ENCODE measurements at places on chromosomes 1 and 21.

DNA sequence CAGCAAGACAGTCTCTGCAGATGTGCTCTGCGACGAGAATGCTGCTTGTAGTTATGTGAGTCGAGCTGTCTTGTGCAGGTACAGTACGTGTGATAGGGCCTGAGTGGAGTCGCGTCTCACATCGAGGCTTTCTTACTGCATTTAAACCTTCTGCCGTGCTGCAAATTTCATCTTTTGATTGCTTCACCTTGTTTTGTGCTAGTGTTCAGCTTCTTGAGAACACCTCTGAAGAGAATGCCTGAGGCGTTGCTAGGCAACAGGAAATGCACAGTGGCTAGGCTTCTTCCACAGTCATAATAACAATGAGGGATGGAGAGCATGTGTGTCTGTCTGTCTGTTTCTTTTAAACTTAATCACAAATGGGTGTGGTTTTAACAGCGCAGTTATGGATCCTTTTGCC, 52.9 kb downstream of the MRPS6 start:
- DNase-seq: no peak

DNA sequence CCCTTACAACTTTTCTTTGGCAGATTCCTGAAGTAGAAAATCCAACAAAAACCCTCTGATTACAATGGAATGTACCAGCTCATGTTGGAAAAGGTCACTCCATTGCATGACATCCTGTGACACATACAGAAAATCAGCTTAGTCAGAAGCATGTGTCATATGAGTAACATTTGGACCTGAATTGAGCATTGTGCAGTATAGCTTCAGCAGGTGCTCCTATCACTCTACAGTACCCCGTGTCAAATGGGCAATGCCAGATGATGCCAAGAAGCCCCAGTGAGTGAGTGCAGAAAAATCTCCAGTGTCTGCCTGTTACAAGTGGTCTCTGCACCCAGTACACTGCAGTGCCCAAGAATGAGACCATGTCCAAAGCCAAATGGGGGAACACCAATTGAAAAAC, 129.7 kb upstream of the RUNX1 start:
- no peak for DNase-seq

GRCh38 chr1:152191260-152191659, 32.2 kb upstream of the RPTN start:
- DNase-seq: no peak

DNA sequence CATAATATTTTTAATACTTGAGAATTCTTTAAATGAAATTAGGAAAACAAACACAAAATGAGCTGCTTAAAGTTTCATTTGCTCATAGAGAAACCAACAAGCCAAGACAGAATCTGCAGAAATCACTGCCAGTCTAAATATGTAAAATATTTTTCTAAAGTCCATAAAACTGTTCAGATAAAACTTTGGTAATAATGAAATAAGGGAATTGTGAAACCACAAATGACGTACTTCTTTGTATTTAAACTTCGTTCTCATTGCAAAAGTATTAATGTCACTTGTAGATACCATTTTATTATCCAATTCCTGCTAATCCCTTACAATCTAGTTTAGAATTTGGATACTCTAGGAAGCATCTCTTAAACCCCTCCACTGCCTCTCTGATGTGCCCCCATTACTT, 234.5 kb upstream of the NEGR1 start:
- DNase-seq: no peak

GRCh38 chr21:36395353-36396111, 10.3 kb downstream of the CHAF1B start:
- no peak for DNase-seq

DNA sequence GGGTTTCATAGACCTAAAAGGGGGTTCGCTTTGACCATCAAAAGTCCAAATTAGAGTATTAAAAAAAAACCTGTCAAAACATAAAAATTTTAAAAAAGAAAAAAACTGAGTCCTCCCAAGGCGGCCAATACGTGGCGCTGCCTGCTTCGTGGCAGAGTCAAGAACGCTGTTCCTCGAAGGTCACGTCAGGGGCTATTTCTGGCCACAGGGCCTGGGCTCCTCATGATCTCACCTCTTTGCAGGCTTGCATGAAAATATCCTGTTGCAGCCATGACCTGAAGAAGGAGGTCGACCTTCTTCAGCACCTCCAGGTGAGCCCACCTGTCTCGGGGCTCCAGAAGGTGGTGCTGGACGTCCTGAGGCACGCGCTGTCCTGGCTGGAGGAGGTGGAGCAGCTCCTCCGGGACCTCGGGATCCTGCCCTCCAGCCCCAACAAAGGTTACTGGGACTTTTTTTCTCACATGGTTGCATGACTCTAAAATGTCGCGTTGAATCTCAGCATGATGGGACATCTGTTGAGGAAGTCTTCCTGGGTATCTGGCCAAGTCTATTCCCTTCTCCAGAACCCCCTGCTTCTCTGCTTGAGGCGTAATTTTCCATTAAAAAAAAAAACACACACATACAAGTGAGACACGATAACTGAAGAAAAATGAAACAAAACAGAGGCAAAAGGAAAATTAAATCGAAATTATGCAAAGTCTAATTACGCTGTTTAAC, 80.4 kb upstream of the EFHD2 start:
- no peak for DNase-seq

DNA sequence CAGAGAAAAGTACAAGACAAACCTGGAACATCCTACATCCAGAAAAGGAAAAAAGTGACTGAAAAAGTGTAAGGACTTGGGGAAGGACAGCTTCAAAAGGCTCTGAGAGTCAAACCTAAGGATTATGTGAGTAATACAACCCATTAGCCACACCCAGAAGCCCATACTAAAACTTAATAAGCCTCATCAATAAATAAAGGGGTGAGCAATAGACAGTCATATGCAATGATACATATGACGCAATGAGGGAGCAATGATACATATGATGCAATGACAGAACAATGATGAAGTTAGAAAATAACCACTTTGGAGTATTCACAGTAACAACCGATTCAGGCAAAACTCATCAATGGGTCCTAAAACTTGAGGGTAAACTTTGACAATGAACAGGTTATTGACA, 50.1 kb downstream of the BRWD1 start:
- no peak for DNase-seq

DNA sequence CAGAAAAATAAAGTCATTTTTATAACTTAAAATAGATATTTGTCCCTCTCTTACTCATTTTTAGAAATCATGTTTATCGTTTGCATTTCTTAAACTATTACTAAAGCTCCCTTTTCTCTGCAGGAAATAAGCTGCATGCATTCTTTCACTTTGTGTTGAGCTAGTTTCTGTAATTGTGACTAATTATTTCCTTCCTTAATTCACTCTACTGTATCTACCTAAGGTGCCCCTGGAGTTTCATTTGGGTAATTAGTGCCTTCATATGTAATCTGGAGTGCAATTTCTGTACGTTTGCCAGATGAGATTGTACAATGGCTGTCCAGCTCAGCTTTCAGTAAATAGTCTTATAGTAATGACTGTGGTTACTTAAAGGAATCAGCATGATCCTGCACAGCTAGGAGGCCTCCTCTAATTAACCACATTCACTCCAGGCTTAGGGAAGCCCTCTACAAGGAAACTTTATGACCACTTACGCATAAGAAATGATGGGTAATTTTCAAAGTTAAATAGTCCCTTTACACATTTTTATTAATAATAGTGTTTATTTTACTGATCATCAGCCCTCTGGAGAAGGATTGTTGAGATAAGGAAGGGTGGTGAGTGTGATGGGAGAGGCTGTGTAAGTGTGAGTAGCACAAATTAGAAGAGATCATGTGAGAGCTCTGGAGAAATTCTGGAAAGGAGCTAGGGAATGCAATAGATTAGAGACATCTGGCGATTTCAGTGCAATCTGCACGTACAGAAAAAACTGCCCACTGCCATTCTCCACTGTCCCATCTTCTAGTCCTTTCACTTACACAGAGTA, 86.8 kb downstream of the LRRC8C start:
- DNase-seq: no peak

- DNase-seq: no peak
These were observed 325.0 kb upstream of the ESRRG start for GRCh38 chr1:217048104-217048707.

DNA sequence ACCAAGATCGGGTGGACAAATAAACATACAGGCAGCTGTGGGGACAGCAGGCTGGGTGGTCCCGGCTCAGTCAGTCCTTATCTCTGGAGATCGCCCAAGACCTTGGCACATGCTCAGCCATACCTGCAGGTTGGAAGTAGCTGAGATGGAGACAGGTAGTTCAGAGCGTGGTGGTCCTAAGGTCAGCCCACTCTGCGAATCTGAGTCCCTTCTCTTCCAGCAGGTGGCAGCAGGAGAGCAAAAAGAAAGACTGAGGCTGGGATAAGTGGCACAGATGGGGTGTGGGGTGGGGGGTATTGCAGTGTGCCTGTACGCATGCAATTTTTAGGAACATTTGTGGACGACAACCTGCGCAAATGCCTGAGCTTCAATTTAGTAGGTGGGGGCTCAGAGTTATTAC, 104.9 kb downstream of the TENT5C start:
- DNase-seq: no peak

- no peak for DNase-seq
These were observed 12.3 kb upstream of the CTRC start for GRCh38 chr1:15425958-15426357.

- DNase-seq: no peak
These were observed 11.6 kb upstream of the FAM20B start for GRCh38 chr1:179014123-179014522.

DNA sequence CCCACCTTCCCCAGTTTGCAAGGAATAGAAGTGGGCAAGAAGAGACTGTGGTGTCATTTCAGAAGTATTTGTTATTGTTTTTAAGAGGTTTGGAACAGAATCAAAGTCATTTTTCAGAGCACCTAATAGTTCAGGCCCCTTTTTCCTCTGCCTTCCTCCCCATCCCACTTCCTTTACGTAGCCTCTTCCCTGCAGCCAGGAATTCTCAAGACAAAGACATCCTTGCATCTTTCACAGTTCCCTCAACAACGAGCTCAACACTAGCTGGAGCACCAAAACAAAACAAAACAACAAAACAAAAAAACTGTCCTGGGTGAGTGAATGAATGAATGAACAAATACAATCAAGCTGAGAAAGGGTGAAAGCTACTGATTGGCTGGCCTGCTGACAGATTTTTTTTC, 7.0 kb downstream of the PALMD start:
- no peak for DNase-seq

- DNase-seq: no peak
These were observed 3.2 kb upstream of the TNFSF4 start for GRCh38 chr1:173210283-173210682.

DNA sequence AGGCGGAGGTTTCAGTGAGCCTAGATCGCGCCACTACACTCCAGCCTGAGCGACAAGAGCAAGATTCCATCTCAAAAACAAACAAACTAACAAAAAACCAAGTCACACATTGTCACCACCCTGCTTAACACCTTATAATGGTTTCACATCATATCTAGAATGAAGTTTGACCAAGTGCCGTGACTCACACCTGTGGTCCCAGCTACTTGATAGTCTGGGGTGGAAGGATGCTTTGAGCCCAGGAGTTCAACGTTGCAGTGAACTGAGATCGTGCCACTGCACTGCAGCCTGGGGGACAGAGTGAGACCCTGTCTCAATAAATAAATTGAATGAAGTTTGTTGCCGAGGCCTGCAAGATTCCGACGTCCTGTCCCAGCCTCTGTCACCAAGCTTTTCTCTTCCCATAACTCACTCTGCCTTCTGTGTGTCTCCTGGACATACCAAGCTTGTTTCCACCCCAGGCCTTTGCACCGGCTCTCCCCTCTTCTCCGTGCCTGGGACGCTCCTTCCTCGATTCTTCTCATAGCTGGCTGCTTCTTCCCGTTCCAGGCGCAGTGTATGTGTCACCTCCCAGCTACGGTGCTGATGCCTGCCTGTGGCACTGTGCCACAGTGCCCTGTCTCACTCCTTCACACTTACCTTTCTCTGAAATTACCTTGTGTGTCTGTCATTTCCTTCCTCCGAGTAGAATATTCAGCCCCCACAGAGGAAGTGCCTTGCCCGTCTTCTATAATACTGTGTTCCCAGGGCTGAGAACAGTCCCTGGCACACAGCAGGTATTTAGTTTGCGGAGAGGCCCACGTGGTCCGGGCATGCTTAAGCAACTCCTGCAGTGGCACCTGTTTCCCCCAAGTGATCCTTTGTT, 3.8 kb upstream of the SELENON start:
- DNase-seq: no peak

DNA sequence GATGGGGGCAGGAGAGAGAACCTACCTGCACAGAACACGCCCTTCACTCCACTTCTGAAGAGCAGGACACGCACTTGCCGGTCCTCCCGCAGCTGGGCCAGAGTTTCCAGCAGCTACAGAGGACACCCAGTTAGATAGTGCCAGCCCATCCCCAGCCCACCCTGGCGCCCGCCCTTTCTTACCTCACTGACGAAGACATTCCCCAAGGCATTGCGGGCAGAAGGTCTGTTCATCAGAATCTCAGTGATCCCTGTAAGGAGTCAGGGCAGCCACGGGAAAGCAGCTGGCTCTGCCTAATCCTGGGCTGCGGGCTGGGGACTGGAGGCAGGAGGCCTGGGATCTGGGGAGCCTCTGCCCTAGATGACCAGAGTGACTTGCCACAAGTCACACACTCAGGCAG, 10.0 kb downstream of the ECHDC2 start:
- no peak for DNase-seq

All from T-helper 17 cell (primary cell).